ENCODE measurements at places on chromosomes 11 and 22. TPM values are rescaled to one million over a fixed set of nuclear protein-coding genes. Genes with fewer than 3 reads are reported as not detected.

Gene KRTAP5-2
- total RNA-seq: not detected

Gene CRYBB2
- total RNA-seq: 0.49 TPM

GRCh38 chr11:10886652-10887250 is 28.9 kb upstream of the ZBED5 start:
- DNase-seq: no peak

DNA sequence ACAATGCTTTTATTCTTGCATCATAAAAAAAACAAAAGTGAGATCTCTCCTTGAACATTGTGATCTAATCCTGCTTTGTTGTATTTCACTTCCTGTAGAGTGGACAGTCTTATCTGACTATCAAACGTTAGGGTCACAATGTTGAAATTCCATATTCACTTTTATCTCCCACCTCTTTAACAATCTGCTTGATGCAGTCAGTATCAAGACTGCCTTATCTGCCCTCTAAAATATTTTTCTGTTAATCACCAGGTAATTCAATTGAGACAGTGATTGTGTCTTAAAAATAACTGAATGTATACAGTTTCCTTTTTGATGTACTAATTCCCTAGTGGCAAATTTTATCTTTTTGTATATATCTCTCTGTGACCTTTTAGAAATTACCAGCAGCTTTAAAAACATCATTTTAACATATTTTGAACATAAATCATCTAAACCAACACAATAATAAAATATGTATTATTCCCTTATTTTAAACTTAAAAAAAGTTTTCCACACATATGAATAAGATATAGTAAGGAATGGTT is 143.1 kb upstream of the MPPED2 start:
- DNase-seq: no peak

- peak; percentile 95 for DNase-seq
These were observed 78.9 kb downstream of the PPFIBP2 start for GRCh38 chr11:7592711-7593110.

DNA sequence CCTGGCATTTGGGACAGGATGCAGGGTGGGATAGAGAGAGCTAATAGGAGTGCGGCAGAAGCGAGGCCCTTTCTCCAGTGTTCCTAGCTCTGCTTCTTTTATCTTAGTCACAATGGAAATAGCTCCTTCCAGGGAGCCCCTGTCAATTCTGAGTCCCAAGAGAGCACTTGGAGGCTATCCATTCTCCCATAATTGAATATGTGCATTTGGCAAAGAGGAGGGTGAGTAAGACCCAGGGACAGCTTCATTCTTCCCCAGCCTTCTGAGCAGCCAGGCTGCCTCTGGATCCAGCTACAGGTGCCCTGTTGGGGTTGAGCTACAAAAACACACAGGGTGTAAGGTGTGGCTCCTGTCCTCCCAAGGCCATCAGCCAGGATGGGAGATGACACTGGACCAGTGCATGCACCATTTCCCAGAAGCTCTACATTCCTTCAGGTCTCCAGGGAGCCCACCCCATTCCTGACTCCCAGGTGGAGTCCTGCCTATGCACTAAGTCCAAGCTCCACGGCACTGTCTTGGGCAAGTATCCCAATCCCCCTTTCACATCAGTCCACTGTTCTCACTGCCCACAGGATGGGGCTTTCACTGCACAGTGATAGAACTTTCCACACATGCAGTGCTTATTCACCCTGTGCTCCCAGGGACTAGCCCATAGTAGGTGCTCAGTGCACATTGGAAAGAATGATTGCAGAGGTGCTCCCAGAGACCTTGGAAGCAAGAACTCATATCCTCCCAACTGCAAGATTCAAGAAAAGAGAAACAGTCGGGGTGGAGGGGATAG is 6.2 kb downstream of the MS4A10 start:
- DNase-seq: no peak

GRCh38 chr11:96538622-96539021 is 148.8 kb downstream of the JRKL start:
- DNase-seq: no peak

GRCh38 chr22:37675930-37676735 is 697 bp downstream of the LGALS1 start:
- no peak for DNase-seq

DNA sequence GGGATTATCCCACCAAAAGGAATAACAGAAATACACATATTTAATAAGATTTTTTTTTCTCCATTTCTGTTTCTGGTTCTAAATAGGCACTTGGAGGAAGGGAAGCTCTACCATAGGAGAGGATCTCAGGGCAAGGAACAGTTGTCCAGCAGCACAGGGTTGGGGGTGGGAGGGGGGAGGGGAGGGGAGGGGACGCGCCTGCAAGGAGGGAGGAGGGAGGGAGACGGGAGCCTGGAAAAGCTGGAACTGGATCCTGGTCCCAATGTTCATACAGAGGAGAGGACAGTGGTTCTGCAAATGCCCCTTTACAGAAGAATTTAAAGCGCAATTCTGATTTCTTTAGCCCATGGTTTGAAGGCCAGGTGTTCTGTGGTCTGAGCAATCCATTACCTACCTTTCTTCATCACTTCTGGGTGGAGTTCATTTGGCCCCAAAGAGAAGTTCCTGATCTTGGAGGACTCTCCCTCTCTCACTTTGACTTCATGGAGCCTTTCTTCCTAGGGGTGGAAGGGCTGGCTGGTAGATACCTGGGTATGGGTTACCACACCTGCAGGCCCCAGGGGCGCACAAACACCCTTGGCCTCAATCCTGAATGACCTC is 348.9 kb upstream of the NCAM1 start:
- DNase-seq: peak; percentile 29

Gene C11orf58
- 115 TPM for total RNA-seq

GRCh38 chr11:110433393-110434333 is 3.9 kb downstream of the FDX1 start:
- peak; percentile 25 for DNase-seq

GRCh38 chr11:118930094-118930712 is 4.5 kb upstream of the BCL9L start:
- DNase-seq: peak; percentile 91

DNA sequence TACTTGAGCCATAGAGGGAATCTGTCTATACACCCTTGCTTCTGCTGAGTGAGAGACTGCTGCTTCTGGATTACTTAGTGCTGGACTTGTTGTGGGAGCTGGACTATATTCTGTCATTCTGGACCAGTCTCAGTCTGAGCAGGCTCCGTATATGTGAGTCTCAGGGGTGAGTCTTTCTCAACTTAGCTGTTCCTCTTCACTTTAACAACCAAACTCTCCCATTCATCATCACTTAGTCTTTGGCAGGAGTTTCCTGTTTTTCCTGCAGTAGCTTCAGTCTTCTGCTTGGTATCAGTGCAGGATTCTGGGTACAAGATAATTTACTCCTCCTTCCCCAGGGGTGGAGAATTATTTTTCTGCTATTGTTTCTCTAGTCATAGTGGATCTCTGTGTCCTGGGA is 779.5 kb downstream of the METTL15 start:
- DNase-seq: no peak

- peak; percentile 82 for DNase-seq
These were observed 23.3 kb upstream of the CD44 start for GRCh38 chr11:35115688-35116030.

DNA sequence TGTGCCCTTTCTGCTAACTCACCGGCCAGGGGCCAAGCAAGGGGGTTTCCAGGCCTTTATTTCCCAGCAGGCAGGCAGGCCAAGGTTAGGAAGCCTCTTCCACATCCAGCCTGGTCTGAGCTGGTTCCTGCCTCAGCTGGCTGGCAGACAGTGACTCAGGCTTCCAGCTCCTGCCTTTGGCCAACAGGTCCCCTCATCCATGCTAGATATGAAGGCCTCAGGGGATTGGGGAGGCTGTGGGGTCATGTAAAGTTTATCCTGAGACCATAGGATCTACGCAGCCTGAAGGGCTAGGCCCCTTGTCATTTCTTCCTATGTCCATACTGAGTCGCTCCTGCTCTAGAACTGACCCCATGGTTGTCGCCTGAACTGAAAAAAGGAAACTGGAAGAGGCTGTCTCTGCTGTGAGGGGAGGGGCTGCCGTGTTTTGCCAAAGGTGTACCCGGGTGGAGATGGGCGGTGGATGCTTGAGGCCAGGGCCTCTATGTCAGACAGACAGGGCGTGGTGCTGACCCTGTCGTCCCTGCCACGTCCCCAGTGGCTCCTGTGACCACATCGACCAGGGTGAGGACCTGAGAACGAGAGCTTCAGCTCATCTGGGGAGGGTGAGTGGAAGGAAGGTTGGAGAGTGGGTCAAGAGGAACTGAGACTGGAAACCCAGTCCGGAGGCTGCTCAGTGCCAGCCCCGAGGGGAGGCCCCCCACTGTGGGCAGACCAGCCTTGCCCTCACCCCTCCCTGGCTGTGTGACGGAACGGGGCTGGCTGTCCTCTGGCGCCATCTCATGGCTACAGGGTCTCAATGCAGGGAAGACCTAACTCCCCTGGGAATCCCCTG is 17.0 kb downstream of the P2RY6 start:
- DNase-seq: peak; percentile 87

DNA sequence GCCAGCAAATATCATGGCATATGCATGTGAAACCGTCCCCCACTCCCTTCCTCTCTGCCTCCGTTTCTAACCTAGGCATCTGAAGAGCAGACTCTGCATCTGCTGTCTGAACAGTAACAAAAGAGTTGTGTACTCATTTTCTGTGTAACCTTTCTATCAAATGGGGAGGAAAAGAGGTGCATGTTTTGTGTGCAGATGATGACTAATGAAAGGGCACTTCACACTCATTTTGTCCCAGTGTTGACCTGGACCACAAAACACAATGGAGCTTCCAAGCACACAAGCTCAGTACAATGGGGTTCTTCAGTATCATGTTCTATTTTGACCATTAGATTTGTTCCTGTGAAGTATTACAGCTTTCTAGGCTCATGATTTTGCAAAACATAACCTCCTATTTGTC is 13.0 kb downstream of the JHY start:
- no peak for DNase-seq

DNA sequence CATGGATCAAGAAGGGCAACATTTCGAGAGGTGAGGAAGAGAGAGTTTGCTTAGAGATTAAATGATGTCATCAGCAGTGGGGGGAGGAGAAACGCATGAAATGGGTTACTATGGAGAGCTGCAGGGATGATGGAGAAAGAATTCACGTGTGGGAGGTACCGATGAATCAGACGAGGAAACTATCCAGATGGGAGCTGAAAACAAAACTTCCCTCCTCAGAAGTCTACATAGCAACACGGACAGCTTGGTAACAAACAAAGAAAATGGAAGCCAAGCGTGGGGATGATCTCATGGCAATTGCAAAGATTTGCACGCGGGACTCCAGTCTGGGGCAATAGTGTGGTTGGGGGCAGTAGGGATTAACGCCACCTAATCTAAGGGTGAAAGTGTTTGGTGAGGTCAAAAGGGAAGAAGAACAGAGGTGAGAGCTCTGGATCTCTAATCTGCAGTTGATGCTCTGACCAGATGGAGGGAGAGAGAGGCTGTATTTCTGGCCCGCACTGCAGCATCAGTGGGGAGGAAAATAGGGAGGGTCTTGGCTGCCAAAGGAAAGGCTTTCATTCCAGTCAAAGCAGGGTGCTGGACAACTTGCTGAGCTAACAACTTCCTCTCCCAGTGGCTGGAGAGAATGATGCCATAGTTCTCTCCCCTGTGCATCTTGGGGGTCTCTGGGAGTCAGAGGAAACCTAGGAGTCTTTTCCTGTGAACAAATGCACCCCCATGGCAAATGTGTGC is 43.4 kb upstream of the CSNK2A3 start:
- DNase-seq: peak; percentile 88

GRCh38 chr11:30322826-30323710 is at the start of gene ARL14EP:
Gene ARL14EP, plus strand, starts transcription at chr11:30323104. Its CDS starts 7,845 bp downstream, at chr11:30330949.
- peak; percentile 95 for DNase-seq

Gene OR52N4
- not detected for total RNA-seq

DNA sequence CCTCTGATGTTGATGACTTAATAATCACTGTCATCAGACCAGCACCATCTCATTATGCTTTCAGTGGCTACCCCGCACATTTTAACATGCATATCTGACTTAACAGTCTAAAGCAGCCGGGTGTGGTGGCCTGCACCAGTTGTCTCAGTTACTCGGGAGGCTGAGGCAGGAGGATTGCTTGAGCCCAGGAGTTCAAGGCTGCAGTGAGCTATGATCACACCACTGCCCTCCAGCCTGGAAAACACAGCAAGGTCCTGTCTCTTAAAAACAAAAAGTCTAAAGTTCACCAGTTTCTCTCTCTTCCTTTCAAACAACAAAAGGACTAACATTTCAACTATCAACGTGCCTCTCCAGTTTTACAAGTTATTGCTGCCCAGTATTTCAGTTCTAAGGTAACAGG is 55.3 kb upstream of the GAB2 start:
- DNase-seq: no peak

DNA sequence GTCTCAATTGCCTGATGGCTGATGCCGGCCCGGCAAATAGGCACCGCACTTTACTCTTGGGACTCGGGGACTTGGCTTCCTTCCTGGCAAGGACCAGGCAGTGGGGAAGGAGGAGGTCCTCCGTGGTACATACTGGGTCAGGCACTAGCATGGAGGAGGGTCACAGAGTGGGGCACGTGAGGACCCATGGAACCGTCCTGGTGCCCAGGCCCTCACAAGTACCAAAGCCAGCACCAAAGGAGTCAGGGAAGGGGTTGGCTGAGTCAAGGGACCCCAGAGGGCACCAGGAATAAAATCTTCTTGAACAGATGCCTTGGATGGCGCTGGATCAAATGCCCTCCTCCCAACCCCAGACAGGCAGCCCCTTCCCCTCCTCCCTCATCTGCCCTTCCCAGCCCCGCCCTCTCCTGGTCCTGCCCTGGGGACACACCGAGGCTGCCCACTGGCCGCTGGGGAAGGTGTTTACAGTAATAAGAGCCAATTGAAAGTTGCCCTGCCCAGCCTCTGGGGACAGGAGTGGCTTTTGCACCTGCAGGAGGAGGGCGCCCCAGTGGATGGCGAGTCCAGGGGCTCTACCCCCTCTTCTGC is 5.6 kb upstream of the CARNS1 start:
- no peak for DNase-seq

Gene OR10G4
- total RNA-seq: not detected

- peak; percentile 32 for DNase-seq
These were observed 82.3 kb downstream of the RCN1 start for GRCh38 chr11:32172848-32173834.

GRCh38 chr11:83612891-83613766 is 327.0 kb upstream of the CCDC90B start:
- no peak for DNase-seq

GRCh38 chr11:46130286-46130940 is 9.2 kb upstream of the PHF21A start:
- no peak for DNase-seq

- DNase-seq: no peak
These were observed 34.0 kb downstream of the PARVG start for GRCh38 chr22:44214764-44215163.

Measured in mammary epithelial cell (primary cell).